ENCODE measurements at places on chromosomes 3 and 15.

DNA sequence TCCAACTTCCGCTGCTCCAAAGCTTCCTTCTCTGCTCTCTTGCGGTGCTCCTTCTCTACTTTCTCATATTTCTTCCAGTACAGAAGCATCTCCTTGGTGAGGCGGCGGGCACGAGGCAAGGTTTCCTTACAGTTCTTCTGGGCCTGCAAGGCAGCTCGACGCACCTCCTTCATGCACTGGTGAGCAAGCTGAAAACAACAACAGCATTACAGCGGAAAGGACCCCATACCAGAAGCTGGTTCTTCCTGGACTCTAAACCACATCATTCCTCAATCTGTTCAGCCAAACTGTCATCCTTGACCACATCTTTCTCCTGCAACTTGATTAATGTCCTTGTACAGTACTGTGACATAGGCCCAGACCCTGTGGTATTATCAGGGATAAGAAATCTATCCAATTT lies 36.4 kb downstream of the INO80 start:
- no peak for DNase-seq

GRCh38 chr15:56919031-56919608 lies 676 bp downstream of the TCF12 start:
- DNase-seq: peak; percentile 57

DNA sequence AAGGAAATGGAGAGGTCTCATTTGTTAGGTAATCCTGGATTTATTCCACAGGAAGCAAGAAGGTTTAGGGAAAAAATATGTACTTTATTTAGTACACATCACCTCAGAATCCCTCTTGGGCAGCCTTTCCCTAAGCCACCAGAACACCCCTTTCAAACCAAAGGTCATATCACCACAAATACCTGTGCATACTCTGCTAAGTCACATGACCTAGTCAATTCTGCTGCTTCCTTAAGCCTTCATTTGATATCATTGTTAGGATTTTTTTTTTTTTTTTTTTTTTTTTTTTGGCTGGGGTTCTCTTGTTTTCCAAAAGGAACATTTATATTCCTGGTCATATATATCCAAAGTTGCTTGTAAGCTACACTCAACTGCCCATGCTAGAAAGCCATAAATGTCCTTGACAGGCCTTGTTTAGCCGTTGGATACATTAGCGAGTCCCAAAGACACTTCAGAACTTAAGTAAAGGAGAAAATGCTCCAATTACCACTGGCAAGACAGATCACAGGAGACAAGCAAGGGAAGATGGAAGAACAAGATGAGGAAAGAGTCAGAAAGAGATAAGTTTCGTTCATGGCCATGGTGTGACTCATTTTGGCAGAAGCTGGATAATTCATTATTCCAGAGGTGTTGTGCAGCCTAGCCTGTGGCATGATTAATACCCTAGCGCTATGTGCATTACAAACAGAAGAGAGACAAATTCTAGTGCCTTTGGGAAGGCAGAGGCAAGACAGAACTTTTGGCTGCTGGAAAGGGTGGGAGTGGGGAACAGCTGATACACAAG lies 155.6 kb upstream of the SLC2A2 start:
- no peak for DNase-seq

- DNase-seq: peak; percentile 40
Measured at GRCh38 chr3:132721479-132722164, 587 bp downstream of the NPHP3 start.

DNA sequence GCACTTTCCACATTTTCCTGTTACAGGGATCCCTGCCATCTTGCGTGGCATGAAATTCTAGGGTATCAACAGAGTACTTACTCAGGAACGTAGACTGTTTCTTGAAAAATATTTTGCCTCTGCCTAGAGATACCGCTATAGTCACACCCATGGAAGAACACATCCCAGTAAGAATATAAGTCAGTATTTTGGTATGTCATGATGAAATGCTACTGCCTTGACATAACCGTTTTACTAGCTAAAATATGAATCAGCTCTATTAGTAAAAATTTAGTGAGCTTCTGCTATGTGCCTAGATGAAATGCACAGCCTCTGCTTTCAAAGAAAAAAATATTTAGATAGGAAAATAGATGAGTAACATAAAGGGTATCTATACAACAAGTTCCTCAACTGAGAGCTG lies 276.4 kb downstream of the TBC1D5 start:
- peak; percentile 54 for DNase-seq

GRCh38 chr3:44125246-44125645 lies 116.4 kb upstream of the TOPAZ1 start:
- DNase-seq: no peak

DNA sequence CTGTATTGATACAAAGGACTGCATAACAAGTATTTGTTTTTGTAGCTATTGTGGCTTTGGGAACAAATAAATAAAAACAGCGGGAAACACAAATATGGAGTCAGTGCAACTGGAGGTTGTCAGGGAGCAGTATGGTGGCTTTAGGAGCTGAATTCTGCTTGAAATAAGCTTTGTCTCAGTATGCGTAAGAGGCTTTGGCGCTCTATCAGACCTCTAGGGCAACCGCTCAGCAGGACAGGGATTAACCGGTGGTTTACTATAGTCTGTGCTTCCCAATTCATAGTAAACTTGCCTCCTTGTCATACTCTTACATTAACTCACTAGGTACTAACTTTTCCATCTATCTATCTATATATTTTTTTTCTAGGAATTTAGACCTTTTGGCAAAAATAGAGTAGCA lies 104.6 kb downstream of the ZIC1 start:
- no peak for DNase-seq

DNA sequence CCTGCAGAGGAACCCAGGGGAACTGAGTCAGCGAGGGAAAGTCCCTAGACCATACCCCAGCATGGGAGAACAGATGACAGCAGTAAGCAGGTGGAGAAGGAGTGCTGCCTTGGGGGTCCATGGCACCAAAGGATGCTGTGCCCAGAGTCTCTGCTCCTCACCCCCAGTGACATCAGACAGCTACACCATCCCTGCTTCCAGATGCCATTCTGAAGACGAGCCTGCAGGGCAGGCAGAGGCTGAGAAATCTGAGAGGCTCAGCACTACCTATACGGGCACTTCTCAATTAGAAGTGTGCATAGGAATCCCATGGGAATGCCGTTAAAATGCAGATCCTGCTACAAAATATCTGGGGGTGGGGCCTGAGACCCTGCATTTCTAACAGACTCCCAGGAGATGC lies 211.3 kb upstream of the NSMCE3 start:
- DNase-seq: no peak

- no peak for DNase-seq
Measured at GRCh38 chr15:62588938-62589670, 424.0 kb upstream of the C2CD4B start.

- peak; percentile 50 for DNase-seq
Measured at GRCh38 chr15:80512726-80513660, 108.8 kb downstream of the ARNT2 start.

GRCh38 chr3:128804017-128804810 lies 75.2 kb upstream of the ACAD9 start:
- DNase-seq: no peak

- DNase-seq: peak; percentile 41
Measured at GRCh38 chr15:55993804-55994560, 570 bp upstream of the NEDD4 start.

DNA sequence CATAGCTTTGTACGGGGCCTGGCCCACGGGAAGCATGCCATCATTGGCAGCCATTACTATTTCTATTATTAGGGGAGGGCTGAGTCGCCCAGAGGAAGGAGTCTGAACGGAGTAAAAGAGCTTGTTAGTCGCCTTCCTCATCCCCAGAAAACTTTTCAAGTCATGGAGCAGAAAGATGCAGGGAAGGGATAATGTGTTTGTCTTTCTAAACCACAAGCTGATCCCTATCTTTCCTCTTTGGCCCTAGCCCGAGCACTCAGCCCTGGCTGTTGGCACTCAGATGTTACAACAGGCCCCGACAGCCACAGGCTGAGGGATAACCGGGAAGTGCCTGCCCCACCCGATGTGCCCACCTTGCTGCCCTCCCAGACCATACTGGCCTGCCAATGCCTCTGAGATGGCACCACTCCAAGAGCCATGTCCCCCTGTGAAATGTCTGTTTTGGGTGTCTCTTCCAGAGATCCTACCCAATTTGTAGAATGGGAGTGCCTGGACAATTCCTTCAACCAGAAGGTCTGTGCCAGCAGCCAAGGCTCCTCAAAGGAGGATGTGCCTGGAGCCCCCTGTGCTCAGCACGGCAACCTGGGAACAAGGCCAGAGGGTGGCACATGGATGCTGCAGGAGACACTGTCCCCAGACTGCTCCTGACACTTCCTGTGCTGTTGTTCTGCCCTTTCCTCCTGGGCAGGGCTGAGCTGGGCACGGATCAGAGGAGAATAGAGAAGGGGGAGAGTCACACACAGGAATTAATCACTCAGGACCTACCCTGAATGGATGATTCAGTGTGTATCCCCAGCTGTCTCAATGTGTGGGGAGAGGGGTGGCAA lies 10.8 kb downstream of the PAK6 start:
- DNase-seq: peak; percentile 76

DNA sequence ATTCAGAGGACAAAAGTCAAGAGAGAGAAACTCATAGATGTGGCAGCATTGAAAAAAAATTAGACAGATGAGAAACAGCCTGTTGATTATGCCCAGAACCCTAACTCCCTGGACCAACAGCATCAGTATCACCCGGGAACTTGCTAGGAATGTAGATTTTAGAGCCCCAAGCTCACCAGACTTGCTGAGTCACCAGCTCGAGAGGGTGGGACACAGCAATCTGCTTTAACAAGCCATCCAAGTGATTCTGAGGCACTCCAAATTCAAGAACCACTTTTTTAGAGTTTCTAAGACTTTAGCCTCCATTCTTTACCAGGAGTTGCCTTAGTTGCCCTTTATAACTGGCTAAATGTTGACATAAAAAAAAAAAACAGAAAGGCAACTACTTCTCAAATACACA lies 70.9 kb downstream of the CGGBP1 start:
- DNase-seq: no peak

DNA sequence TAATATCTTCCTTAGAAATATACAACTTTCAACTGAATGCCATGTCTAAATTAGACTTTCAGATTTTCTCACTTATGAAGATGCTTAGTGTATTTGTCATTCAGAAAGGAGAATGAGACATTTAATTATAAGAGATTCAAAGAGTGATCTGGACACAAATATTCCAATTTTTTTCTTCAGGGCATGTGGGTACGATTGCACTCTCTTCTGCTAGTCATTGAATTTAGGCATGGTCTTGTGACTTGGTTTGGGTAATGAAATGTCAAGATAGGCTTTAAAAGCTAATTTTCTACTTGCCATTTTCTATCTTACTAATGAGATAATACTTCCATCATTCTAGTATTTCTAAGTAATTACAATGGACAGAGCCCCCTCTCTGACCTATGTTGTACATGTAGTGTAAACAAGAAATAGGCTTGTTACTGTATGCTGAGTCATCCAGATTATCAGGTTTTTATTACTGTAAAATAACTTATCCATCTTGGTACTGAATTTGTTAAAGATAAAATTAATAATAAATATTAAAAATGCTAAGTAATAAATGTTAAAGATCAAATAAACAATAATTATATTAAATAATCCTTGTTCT lies 770.8 kb upstream of the BCHE start:
- peak; percentile 54 for DNase-seq

DNA sequence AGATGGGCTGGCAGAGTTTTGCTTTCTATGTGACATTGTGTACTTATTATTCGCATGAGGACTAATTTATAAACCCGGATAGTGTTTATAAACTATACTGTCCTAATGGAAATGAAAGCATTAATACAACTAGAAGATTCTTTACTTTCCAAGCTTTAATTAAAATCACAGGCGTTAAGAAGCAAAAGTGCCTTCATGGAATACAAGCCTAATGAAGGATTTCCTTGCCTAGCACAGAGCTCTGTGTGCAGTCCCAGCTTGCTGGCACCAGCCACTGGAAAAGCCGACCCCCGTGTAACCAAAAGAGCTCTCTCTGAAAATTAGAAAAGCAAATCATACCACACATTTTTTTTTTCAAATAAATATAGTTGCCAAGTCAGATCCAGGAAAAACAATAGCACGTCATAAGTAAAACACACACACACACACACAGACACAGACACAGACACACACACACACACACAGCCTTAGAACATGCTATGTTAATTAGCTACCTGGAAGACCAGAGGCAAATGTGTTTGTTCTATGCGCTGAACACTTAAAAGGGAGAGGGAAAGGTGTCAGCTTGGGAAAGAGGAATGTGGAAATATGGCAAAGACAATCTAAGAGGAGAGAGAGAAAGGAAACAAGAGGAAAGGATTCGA lies 1084.2 kb downstream of the TUSC7 start:
- no peak for DNase-seq

DNA sequence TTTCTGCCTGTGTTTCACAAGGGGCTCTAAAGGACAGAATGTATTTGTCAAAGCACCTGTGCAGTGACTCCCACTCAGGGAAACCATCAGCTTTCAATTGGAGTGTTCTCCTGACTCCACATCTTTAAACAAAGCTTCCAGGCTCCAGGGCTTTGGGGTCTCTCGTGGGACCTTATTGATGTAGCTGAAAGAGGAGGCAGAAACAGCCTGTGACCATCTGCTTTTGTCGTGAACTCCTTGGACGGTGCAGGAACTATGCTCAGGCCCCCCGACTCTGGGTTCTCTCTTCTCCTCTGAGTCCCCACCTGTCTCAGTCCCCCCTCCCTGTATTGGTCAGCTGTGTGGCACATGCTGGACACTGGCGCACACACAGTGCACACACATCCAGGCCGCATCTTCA lies 486.8 kb downstream of the GABRG3 start:
- no peak for DNase-seq

DNA sequence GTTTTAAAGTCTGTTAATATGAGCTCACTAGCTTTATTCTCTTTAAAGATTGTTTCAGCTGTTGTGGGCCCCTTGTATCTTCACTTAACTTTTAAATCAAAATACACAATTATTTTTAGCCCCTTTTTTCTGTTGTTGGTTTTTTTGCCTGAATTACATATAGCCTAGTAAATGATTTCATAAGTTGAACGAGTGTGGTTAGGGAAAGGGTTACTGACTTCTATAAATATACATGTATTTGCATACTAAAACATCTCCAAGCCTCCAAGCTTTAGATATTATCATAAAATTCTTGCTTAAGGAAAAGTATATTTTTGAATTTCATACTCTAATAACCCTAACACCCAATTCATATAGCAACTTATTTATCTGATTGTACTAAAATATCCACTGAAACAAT lies 73.2 kb upstream of the ARL6 start:
- DNase-seq: no peak

DNA sequence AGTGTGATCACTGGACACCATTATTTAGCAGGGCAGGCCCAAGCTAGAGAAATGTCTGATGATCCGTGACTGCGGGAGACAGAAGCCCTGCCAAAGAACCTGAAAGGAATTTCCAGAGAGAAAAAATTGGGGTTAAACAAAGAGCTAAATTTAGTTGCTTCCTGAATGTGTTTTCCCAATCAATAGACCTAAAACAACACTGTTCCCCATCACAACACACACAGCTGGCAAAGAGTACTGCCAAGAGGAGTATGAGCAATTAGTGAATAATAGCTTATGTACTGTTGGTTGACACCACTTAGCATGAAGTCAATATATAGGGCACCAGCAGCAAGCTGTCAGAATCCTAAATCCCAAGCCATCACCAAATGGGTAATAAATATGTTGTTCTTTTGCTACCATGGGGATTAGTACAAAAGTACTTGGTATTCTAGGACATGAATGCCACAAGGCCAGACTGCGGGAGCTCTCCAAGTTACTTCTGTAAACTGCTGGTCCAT lies 35.7 kb downstream of the CLK3 start:
- no peak for DNase-seq

- no peak for DNase-seq
Measured at GRCh38 chr15:89358435-89358754, 23.8 kb upstream of the POLG start.

GRCh38 chr3:31297726-31298298 lies 234.9 kb upstream of the STT3B start:
- DNase-seq: no peak

Measured in PC-3 (cell line).